ENCODE measurements at places on chromosomes 6 and 20.

- no peak for DNase-seq
Observed at GRCh38 chr20:62984666-62985443, 21.9 kb downstream of the BHLHE23 start.

DNA sequence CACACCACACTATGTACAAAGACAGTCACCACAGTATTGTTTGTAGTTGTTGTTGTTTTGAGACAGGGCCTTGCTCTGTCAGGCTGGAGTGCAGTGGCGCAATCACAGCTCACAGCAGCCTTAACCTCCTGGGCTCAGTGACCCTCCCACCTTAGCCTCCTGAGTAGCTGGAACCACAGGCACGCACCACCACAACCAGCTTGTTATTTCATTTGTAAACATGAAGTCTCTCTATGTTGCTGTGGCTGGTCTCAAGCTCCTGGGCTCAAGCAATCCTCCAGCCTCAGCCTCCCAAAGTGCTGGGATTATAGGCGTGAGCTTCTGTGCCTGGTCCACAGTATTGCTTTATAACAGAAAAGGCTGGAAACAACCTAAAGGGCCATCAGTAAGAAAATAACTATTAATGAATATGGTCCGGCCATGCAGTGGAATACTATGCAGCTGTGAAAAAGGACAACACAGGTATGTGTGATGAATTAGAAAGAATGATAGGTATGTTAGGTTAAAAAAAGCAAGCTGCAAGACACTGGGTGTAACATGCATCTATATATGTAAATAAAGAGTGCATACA is 30.0 kb upstream of the PTGIS start:
- DNase-seq = no peak

DNA sequence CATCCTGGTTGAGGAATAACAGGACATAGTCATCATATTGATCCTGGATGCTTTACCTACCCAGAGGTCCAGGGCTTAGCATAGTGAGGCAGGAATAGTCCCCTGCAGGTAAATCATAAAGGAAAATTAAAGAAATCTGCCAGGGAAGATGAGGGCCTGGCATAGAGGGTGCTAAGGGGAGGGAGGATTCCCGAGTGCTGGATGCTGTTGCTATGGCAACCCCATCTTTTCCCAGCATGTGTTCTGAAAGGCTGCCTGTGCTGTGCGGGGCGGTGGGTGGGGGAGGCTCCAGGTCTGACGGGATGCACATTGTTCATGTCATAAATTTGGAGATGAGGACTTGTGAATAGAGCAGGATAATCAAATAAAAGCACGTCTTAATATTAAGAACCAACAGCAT is 212.6 kb upstream of the PCSK2 start:
- no peak for DNase-seq

GRCh38 chr6:73985891-73986290 is 289.9 kb downstream of the CD109 start:
- no peak for DNase-seq

DNA sequence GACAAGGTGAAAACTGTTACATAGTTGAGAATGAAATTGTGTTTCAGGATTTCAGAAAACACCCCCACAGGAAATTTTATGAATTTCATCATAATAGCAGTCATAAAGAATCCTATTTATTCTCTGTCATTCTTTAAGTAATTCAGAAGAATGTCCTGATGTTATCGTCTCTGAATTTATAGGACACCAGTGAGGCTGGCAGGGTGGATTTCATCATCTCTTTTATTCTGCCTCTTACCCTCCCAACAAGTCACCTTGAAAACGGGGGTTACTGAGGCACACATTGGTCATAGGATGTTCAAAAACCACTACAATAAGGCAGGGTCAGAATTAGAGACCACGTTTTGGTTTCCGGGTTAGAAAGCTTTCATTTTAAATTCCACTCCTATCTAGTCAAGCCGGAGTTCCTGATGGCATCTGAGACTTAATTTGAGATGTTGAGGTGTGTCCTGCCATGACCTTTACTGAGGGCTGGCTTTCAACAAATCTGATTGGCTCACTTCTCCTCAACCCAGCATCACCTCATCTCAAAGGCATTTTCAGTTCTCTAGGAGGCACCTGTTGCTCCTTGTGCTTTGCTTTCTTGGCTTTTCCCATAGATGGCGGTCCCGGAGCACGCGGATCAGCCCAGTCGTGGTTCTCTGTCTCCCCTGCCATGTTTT is 230.6 kb upstream of the SUPT3H start:
- peak; percentile 54 for DNase-seq

DNA sequence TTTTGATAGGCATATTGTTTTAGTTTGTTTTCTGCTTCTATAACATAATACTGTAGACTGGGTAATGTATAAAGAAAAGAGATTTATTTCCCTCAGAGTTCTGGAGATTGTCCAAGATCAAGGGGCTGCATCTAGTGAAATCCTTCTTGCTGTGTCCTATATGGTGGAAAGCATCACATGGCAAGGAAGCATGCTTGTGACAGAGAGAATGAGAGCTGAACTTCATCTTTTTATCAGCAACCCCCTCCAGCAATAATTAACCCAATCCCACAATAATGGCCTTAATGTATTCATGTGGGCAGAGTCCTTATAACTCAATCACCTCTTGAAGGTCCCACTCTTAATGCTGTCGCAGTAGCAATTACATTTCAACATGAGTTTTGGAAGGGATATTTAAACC is 141.4 kb downstream of the CENPW start:
- DNase-seq = no peak

DNA sequence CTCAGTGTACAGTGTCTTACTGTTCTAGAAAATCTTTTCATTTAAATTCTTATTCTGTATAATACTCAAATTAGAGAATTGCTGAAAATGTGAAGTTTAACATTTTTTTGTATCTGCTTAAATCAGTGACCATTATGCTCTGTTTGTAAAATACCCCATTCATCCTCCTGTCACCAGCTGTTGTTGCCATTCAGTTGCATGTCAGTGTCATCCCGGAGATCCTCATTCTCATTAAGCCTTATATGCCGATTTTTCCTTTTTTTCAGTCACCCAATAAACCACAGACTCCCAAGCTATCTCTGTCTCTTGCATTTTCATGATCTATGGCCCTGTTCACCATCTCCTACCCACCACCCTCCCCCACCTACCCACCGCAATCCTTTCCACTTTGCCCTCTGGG is 20.4 kb downstream of the GTF2H5 start:
- no peak for DNase-seq

Measured in HTR-8/SVneo (cell line).